ENCODE measurements at places on chromosomes 7 and 10. TPM values are rescaled to one million over a fixed set of nuclear protein-coding genes. Genes with fewer than 3 reads are reported as not detected.

The RBM20 gene
- total RNA-seq, result 1.6 TPM

The NUTM2A gene
- total RNA-seq, result 1.3 TPM

The NACAD gene
- total RNA-seq, result 3.2 TPM

The STAG3 gene
- 3.3 TPM for total RNA-seq

The MRM2 gene
- total RNA-seq, result 10.9 TPM

The COL13A1 gene
- total RNA-seq, result 0.66 TPM

The CNPY1 gene
- total RNA-seq, result not detected

The HIPK2 gene
- total RNA-seq, result 26.4 TPM

The CYP3A5 gene
- 15.4 TPM for total RNA-seq

The OR13A1 gene
- total RNA-seq, result not detected

The RBP3 gene
- not detected for total RNA-seq

The SEPTIN14 gene
- total RNA-seq, result not detected

The AKR1C4 gene
- not detected for total RNA-seq

The AFAP1L2 gene
- total RNA-seq, result 43.9 TPM

The KLHL7 gene
- 39.2 TPM for total RNA-seq

The SEPTIN7 gene
- 166 TPM for total RNA-seq

The GIMAP5 gene
- total RNA-seq, result 36.0 TPM

The POLR1F gene
- 20.5 TPM for total RNA-seq

The PRLHR gene
- not detected for total RNA-seq

The MDFIC gene
- total RNA-seq, result 29.9 TPM

The ADAM22 gene
- 2.3 TPM for total RNA-seq

All from breast epithelium (tissue), 4 donors.